ENCODE measurements at places on chromosomes 2 and 18.

GRCh38 chr2:131104487-131105155 is 515 bp upstream of the PLEKHB2 start:
- no peaks in the 10 kb centered on the region for H3K27me3 ChIP-seq
- peak; percentile 31 for DNase-seq
- peak overlapping the region; percentile 95 for H3K4me3 ChIP-seq
- peaks cover 6% of the 10 kb centered on the region for H3K36me3 ChIP-seq
- peaks cover 17% of the 10 kb centered on the region for H3K4me1 ChIP-seq

DNA sequence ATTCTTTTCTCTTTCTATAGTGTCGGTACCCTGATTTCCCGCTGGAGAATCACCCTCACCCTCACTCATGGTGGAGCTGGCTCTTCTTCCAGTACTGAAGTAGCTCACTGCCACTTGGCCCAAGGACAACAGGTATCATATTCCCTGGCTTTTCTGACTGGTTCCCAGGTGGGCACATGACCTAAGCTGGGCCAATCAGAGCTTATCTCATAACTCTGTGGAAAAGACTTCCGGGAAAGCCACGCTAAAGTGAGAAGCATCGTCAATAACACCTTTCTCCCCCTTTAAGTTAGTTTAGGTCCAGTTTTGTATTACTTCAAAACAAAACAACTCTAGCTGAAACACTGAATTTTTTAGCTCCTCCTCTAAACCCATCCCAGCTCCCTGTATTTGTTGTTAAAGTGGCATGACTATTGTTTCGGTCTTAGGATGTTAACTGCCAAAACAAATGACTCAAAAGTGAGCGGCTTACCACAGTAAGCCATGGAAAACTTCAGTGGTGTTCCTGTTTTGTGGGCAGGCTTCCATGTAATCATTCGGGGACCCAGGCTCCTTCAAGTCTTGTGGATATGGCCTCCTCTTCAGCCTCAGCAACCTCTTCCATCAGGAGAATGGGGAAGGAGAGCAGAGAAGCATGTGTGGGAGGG is 137.4 kb upstream of the DLX2 start:
- H3K4me1 ChIP-seq: peaks cover 5% of the 10 kb centered on the region
- H3K4me3 ChIP-seq: no peak overlapping the region
- no peak for DNase-seq
- no peak overlapping the region for H3K27ac ChIP-seq
- H3K36me3 ChIP-seq: no peaks in the 10 kb centered on the region

DNA sequence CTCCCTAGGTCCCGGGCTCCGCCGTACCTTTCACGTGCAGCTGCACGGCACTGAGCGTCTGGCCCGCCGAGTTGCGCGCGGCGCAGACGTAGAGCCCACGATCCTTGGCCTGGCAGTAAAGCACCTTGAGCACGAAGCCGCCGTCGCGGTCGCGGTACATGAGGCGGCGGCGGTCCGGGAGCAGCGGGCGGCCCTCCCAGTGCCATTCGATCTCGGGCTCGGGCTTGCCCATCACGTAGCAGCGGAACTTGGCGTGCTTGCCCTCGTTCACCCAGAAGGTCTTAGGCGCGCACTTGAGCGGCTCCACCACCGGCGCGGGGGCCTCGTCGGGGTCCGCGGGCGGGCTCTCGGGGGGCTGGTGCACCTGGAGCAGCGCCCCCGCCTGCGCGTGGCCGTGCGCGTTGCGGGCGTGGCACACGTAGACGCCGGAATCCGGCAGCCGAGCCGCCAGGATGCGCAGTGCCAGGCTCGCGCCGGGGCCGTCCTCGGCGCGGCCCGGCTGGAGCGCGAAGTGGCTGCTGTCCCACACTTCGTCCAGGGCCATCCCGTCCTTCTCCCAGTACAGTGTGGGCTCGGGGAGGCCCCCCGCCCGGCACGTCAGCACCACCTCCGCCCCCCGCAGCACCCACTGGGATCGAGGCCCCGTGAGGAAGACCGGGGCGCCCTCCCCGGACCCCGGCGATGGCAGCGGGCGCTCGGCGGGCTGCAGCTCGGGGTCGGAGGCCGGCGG is 980 bp downstream of the OBSL1 start:
- H3K27me3 ChIP-seq: peaks cover 76% of the 10 kb centered on the region
- H3K4me3 ChIP-seq: peak overlapping the region; percentile 29
- H3K36me3 ChIP-seq: no peaks in the 10 kb centered on the region
- H3K4me1 ChIP-seq: no peaks in the 10 kb centered on the region
- H3K27ac ChIP-seq: no peak overlapping the region

GRCh38 chr2:20595439-20596192 is 55.3 kb downstream of the HS1BP3 start:
- peak overlapping the region; percentile 96 for H3K27ac ChIP-seq
- peak; percentile 77 for DNase-seq
- H3K4me3 ChIP-seq: peak overlapping the region; percentile 68
- H3K4me1 ChIP-seq: peaks cover 48% of the 10 kb centered on the region
- H3K27me3 ChIP-seq: peaks cover 12% of the 10 kb centered on the region
